ENCODE measurements at places on chromosomes 7 and 10.

DNA sequence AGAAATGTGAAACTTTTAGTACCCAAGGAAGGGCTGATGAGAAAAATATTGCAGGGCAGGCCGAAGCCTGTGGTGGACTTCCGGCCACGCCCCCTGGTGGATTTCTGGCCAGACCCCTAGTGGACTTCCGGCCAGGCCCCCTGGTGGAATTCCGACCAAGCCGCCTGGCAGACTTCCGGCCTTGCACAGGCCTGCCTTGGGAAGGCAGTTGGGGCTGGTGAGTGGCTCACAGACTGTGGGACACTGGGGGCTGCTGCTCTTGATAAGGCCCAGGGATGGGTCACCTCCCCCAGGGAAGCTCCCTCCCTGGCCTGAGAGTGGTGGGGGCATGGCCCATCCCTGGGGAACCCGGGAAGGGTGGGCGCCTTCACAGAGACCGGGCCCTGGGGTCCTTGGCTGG lies 116.4 kb upstream of the MKI67 start:
- DNase-seq: no peak

- DNase-seq: no peak
Observed at GRCh38 chr7:131767591-131767990, 211.2 kb upstream of the PODXL start.

- no peak for DNase-seq
Observed at GRCh38 chr7:155953781-155954549, 141.7 kb upstream of the SHH start.

GRCh38 chr7:33062023-33062781 lies at the start of gene NT5C3A:
TSS of gene NT5C3A (minus strand) at chr7:33062776. CDS start at chr7:33062705, 71 bp downstream.
- peak; percentile 39 for DNase-seq

DNA sequence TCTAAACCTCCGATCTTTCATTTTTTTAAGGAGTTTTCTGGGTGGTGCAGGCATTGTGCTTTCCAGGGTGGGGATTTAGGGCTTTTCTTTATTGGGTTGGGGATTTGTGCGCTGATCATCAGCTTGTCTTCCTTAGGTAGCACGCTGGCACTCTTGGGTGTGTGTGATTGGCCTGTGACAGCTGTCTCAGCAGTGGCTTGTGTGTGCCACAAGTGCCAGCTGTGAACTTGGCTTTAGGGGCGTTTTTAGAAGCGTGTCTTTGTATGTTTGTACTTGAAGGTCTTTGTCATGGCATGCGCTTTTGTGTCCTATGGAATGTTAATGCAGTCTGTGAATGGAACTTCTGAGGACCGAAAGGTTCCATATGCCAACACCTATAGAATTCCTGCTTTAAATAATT lies 788 bp downstream of the AKAP9 start:
- DNase-seq: peak; percentile 56

DNA sequence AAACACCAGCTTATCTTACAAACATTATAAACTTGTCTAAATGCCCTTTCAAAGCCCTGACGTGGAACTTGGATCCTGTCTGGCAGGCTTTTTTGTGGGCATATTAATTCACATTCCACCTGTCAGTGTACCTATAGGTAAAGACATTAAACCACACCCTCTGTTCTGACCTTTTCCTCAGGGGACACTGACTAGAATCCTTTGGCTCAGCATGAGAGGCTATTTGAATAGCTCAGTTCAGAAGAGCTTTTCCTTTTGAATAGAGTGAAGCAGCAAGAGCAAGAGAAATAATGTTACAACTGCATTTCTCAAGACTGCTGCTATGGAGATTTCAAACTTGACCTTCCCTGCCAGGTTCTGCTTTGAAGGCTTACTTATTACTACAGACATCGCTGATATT lies 76.9 kb downstream of the CYP51A1 start:
- no peak for DNase-seq

DNA sequence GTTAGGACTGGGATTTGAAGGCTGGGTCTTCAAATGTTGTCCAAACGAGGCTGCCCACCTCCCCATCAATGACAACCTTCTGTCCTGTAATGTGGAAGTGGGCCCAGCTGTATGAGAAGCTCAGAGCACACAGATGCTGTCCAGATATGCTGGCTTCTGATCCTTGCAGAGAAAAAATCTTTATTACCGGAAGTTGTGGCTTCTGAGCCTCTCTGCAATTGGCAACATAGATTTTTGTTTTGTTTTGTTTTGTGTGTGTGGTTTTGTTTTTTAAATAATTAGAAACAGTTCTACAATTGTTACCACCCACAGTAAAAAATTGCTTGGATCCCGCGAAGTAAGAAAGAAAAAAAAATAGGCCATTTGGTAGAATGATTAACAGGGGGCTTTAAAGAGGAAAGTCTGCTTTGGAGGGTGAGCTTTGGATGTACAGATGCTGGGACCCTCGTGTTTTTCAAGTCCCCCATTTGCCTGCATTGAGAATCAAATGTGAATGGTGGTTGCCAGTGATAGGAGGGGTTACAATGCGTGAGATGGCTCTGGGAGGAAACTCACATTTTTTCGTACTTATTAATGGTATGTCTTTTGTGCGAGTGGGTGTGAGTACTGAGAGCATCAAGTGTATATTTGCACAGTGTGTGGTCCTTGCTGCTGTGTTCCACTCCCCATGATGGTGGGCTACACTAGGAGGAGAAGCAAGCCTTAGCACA lies 153.2 kb downstream of the TCF7L2 start:
- DNase-seq: no peak

DNA sequence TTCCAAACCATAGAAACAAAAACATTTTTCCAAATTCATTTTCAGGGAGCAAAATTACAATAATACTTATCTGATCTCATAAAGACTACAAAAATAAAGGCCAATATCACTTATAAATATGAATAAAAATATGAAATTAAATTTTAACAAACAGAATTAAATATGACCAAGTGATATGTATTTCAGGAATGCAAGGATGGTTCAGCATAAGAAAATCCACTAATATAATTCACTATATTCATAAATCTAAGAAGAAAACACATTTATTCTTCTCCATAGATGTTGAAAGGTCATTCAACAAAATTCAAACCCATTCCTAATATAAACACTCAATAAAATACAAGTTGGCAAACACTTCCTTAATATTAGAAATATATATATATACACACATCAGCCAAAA lies 115.2 kb upstream of the TMEM168 start:
- no peak for DNase-seq

GRCh38 chr10:121702351-121703320 lies 104.4 kb upstream of the FGFR2 start:
- DNase-seq: no peak

DNA sequence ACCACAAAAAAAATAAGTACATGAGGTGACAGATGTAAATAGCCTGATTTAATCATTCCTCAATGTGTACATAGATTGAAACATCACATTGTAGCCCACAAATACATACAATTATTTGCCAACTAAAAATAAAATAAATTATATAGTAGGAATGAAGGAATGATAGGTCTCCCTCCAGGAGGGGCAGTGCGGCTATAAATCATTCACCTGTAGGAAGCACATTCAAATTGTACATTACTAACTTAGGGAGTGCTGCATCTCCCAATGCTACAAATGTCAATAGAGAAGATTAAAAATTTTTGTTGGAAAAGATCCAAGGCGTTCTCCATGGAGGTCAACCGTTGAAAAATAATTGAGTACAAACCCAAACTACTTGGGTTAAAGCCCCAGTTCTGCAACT lies 4.2 kb downstream of the KBTBD2 start:
- DNase-seq: no peak

DNA sequence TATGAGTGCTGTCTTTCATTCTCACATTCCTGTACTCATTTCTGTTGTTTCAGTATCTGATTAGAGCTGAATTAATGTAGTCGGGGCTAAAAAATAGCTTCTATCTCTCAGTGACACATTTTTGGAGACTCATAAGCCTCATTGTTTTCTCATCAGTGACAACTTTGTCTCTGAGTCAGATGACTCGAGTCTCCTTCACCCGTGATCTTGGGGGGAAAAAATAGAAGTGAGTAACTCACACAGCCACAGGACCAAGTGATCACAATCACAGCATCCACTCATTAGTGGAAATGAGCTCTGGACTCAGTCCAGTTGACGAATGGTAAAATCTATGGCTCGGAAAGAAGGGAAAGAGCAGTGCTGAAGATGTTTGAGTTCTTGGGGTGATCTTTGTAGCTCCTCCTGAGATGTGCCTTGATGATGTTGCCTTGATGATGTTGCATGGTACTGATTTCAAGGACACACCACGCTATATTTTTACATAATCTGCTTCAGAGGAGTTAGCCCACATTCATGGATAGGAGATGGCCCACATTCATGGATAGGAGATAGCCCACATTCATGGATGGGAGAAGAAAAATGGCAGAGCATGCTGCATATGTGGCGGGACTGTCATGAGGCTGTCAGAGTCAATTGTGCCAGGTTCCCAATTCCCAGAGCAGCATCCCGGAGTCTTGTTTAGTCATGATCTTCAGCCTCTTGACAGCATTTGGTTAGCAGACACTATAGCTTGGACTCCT lies 214.7 kb downstream of the CELF2 start:
- peak; percentile 61 for DNase-seq

- no peak for DNase-seq
Observed at GRCh38 chr10:91864744-91865143, 44.5 kb downstream of the FGFBP3 start.

DNA sequence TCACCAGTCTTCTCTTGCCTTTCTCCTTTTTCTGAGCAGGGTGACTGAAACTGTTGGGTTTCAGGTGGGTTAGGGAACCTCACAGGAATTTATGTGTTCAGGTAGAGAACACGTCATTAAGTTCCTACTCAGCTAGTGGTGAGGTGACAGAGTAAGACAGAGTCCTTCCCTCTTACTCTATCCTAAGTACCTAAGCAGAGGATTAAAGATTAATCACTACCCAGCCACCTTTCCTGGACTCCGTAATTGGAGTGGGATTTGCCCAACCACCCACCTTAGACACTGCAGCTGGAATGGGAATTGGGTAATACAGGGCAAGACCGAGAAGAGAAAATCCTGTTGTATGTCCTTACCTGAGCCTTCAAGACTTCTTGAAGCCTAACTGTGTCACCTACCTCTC lies 158.1 kb downstream of the LRRC4 start:
- no peak for DNase-seq

DNA sequence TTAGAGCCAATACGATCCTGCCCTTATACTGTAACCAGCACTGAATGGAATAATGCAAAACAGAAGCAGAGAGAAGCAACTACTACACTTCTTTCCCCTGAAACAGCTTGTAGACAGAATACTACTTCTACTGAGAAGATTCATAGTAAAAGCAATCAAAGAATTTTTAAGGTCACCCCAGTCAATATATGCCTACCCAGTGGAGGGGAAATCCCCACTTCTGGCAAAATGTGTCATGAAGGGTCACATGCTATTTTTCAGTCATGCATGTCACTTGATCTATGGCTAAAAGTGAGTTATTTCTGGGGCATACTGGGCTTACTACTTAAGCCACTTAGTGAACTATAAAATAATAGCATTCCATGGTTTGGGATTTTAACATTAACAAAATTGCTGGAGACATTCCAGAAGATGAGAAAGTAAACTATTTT lies 25.6 kb downstream of the IRF5 start:
- peak; percentile 70 for DNase-seq

DNA sequence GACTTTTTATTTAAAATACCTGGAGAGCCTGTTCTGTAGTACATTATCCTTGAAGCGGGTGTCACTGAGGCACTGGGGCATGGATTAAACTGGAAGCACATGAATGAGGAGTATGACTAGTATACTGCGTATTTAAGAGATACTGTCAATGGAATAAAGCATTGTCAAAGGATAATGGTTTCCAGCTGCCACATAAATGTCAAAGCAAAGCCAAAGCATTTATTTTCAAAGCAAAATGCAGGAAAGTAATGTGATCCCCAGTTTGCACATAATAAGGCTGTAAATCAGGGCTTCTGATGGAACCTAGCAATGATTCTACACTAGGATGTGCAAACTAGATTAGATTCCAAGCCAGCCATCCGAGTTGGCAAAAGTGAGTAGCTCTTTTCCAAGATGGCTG lies 240.1 kb downstream of the POU6F2 start:
- no peak for DNase-seq

- no peak for DNase-seq
Observed at GRCh38 chr10:77904100-77904840, 22.3 kb downstream of the DLG5 start.

- no peak for DNase-seq
Observed at GRCh38 chr7:28890137-28890536, 68.0 kb downstream of the TRIL start.

- no peak for DNase-seq
Observed at GRCh38 chr7:2023877-2024566, 208.7 kb downstream of the MAD1L1 start.

- no peak for DNase-seq
Observed at GRCh38 chr7:47292832-47293309, 289.0 kb downstream of the TNS3 start.
